ENCODE measurements at places on chromosomes 3 and 15. TPM values are rescaled to one million over a fixed set of nuclear protein-coding genes. Genes with fewer than 3 reads are reported as not detected.
A peak's percentile ranks its signal among the peaks of the same experiment; 100 is the strongest.

DNA sequence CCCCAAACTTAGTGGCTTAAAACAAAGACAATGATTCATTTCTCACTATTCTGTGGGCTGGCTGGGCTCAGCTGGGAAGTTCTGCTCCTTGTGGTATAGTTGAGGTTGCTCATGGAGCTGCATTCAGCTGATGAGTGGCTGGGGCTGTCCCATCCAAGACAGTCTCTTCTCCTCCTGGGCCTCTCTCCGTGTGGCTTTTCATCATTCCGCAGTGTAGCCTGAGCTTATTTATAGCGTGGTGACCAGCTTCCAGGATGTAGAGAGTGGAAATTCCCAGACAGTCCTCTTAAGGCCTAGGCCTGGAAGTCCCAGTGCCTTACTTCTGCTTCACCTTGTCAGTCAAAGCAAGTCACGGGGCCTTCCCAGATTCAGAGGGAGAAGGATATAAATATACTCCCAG, 136.7 kb upstream of the DAZL start:
- no peak for DNase-seq

DNA sequence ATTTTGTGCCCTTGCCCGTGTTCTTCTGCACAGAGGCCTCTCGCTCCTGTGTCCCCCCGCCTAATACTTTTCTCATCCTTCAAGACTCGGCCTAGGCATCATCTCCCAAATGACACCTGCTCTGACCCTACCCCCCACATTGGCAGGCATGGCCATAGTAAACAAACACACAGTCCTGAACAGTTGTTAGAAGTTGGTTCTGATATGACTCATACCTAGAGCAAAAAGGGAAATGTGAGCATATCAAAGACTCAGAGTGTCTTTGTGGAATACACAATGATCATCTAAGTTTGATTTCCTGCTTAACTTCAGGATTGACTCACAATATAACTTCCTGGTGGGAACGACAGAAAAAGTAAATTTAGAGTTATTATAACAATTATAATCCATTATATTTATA, 120.5 kb downstream of the POLR2M start:
- no peak for DNase-seq

TTLL13 gene
- total RNA-seq: not detected

LIPC gene
- not detected for total RNA-seq

GRCh38 chr15:96125721-96126415, 204.6 kb upstream of the NR2F2 start:
- DNase-seq: no peak

GRCh38 chr3:137242836-137243400, 285.1 kb downstream of the IL20RB start:
- DNase-seq: no peak

- peak; percentile 14 for DNase-seq
Measured at GRCh38 chr15:70762469-70763119, 764 bp downstream of the UACA start.

GRCh38 chr3:128794770-128795649, 69.0 kb downstream of the RAB7A start:
- peak; percentile 66 for DNase-seq

NUSAP1 gene
- total RNA-seq: 16.9 TPM

SPATA12 gene
- 0.15 TPM for total RNA-seq

DNA sequence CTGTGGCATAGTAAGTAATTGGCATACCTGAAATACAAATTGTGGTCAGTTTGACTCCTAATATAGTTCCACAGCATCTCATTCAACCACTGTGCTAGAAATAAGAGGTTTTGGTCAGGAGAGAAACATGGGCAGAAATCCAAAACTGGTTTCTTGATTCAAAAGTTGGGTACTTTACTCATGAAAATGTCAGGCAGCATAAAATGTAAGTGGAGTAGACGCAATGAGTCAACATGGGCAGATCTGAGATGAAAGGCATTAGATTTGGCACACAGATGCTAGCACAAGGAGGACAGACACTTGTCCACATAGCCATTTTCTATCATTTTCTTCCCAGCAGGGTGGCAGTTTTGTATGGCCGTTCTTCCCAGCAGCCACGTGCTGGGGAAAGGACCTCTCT, 255.8 kb upstream of the CDIN1 start:
- no peak for DNase-seq

- DNase-seq: no peak
Measured at GRCh38 chr15:42627485-42627884, 52.1 kb downstream of the STARD9 start.

GPR171 gene
- not detected for total RNA-seq

- no peak for DNase-seq
Measured at GRCh38 chr3:56693750-56694149, 10.7 kb upstream of the TASOR start.

- DNase-seq: no peak
Measured at GRCh38 chr3:38648024-38648658, 1.3 kb downstream of the SCN5A start.

DOCK3 gene
- total RNA-seq: 1.3 TPM

DNA sequence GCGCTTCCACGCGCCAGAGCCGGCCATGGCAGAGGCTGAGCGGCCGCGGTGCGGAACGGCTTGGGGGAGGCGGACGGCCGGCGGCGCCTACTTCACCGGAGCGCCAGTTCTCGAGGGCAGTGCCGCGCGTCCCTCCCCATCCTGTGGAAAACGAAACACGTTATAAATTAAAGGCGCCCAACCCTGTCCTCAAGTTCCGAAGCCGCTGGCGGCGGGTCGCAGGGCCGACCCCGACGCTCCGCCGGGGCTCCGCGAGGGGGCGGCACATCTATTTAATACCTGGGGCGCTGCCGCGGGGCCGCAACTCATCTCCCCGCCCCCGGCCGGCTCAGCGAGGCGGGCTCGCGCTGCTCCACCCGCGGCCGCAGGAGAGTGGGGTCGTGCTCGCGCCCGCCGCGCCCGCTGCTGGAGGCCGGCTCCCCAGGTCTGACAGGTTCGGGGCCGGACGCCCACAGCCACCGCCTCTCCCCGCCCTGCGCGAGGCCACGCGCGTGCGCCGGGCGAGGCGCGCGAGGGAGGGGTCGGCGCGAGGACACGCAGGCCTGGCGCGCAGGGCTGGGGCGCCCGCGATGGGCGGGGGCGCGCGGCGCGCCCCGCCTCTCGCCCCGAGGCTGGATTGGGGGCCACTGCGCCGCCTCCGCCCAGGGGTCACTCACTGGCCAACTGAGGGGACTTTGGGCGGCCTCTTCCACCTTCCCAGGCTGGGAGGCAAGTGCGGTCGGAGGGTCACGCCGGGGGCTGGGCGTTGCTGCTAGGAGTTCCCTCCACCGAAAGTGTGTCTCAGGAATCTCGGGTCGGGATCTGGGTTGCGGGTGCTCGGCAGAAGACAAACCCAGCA, at the start of gene SLC30A4:
Gene SLC30A4 (minus strand): TSS at position 428 of the 838 bp plus-strand sequence. CDS start 401 bp downstream, at position 27.
- DNase-seq: peak; percentile 43

- DNase-seq: no peak
Measured at GRCh38 chr3:81195478-81195877, 566.0 kb downstream of the GBE1 start.

DNA sequence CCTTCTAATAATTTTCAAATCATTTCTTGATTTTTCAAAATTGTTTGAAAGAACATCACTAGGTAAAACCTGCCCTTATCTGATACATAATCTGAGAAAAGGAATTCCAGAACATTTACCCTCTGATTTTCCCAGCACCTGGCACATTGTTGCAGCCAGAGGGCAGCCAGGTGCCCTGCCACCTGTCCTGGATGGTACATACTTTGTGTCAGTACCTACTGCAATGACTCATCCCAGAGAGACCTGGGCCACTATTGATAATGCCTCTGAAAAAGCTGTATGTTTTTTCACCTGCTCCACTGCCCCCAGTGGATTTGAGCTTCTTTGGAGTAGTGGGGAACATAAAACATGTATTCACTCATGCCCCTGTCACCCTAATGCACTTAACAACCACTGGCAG, 648.9 kb upstream of the GBE1 start:
- no peak for DNase-seq

Measured in endothelial cell (in vitro differentiated cells).